Hematopoietic multipotent progenitor cell (in vitro differentiated cells): ENCODE measurements at places on chromosomes 12 and 14.
A peak's percentile ranks its signal among the peaks of the same experiment; 100 is the strongest.

- DNase-seq: no peak
These were observed 2.4 kb downstream of the SLC17A8 start for GRCh38 chr12:100359248-100359647.

DNA sequence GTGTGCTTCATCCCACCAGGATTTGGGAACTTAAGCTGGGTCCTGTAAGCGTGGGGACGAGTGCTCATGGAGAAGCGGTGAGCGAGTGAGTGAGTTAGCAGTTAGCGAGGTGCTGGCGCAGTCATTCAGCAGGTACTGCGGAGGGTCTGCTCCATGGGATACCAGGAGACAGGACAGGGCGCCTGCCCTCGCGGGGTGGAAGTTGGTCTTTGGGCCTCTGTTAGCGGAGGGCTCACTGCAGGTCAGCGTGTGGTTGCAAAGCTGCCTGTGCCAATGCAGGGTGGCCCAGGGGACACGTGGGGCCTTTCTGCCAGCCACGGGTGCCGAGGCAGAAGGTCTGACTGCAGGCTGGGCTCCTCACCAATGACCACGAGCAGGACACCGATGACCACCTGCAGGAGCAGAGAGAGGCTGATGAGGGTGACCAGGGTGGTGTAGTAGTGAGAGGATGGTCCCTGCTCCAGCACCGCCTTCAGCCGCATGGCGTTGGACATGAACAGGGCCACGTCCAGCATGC is 97.6 kb downstream of the NINJ2 start:
- no peak for DNase-seq

DNA sequence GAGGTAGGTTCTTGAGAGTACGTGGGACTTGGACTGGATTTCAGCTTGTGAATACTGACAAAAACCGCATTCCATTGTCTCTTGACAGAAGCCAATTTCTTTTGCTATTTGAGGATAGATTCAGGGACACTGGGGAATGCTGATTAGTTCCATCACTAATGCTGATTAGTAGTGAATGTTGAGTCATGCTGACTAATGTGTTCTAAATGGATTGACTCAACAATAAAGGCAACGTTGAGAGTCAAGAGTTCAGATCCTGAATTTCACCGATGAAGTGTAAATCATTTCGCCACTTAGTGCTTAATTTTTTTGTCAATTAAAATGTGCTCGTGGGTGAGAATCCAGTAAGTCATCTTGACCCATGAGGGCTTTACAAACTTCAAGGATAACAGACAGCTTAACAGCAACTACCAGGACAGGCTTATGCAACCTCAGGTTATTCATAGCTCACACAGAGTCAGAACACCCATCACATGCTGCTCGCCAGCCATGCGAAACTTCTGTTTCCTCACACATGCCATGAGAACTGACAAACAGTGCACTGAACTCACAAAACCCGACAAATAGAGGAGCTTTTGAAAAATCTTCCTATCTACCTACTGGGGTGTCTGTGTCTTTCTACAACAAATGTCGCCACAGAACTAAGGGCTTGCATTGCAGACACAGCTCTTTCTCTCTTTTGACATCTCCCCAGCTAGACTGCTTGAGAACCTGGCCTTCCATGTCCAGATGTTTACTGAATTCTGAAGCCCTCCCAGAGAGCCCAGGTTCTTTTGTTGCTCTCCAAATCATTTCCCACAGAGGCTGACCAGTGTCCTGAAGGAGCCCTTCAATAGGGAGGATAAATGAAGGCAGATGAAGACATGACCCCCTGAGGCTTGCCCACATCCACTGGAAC is 316.4 kb downstream of the ZFP36L1 start:
- DNase-seq: peak; percentile 25

- peak; percentile 68 for DNase-seq
These were observed 2.8 kb upstream of the AAAS start for GRCh38 chr12:53324113-53324778.

DNA sequence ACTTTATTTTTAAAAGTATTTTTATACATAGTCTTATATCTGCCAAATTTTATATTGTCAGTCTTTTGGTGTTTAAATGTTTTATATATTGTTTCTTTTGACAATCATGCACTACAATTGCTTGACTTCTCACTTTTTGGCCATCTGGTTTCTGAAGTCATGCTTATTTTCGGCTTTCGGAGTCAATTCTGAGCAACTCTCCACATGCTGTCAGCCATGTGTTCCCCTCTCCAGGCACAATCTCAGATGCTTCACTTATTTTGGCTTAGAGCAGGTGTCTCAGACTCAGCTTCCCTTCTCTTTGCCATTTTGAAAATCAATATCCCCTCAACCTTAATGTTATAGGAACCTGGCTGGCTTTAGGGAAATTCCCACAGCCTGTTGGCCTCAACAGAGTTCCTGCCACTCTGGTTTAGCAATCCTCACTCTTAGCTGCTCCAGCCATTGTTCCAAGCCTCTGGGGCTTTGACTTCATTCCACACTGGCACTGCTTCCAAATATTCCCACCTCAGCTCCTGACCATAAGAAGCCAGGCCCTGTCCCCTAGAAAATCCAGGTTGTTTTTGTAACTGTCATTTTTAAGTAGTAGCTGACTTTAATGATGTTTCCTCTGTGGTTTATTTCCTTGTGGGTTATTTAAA is 125.5 kb upstream of the FAR2 start:
- no peak for DNase-seq

GRCh38 chr14:50008974-50009373 is 107.4 kb downstream of the VCPKMT start:
- no peak for DNase-seq

DNA sequence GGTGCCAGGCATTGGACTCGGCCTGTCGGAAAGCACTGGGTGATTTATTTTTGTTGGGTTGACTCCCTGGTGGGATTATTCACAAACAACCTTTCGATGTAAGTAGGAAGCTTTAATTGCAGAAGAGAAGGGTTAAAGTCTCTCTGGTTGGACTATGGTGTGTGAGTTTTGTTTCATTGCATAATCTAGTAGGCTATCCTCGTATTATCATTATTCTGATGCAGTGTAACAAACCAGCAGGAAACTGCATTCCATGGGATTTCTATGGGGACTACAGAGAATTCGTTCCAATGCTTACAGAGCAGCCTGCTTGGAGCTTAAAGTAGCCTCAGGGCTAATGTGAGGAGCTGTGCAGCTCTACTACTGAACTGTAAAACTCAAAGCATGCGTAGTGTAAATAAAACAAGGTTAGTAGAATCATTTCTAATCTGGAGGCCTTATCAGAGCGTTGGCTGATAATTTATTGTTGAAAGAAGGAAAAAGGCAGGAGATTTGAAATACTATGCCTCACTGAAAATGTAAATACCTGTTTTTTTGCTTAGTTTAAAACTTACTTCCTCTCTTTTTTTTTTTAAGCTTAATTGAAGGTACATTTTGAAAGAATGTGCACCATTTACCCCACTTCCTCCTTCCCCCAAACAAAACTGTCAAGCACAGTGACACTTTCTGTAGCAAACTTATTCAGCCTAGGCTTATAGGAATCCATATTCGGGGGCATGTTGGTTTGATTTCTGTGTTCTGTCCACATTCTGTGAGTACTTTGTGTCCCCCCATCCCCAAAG is 226.7 kb downstream of the NPAS3 start:
- no peak for DNase-seq

- DNase-seq: no peak
These were observed 17.7 kb upstream of the PELI2 start for GRCh38 chr14:56100556-56100955.

DNA sequence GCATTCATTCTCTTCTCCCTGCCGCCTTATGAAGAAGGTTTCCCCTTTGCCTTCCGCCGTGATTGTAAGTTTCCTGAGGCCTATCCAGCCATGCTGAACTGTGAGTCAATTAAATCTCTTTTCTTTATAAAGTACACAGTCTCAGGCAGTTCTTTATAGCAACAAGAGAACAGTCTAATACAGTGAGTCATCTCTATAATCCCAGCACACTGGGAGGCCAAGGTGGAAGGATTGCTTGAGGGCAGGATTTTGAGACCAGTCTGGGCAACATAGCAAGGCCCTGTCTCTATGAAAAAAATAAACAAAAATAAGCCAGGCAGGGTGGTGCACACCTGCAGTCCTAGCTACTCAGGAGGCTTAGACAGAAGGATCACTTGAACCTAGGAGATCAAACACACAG is 259.9 kb downstream of the CEP128 start:
- no peak for DNase-seq

DNA sequence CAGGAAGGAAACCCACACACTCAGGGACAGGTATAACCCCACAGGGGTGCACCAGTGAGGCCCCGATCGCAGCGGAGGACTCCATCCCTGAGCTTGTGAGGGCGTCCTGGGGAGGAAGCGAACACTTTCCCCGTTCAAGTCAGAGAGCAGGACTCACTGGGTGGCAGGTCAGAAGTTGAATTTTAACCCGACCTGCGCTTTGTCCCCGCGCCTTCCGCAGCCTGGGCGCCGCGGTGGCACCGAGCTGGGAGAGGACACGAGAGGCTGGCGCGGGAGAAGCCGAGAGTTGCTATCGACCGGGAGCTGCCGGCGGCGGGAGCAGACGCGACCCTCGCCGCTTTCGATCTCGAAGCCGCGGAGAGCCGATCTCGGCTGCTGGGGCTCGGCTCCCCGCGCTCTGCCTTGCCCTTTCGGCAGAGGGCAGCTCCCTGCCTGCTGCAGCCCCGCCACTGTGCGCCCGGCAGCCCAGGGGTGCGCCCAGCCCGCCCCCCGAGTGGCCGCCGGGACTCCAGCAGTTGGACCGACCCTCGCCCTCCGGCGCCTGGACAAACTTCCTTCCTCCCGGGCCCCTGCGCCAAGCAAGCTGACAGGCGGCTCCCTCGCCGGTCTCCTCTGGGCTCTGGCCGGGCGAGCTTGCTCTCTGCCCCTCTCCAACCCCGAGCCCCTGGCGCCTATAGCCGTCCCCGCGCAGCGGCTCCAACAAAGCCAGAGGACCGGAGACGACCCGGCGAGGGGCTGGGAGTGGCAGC is 918 bp downstream of the LIN7A start:
- no peak for DNase-seq

GRCh38 chr12:63037746-63038712 is 103.1 kb upstream of the PPM1H start:
- DNase-seq: no peak

DNA sequence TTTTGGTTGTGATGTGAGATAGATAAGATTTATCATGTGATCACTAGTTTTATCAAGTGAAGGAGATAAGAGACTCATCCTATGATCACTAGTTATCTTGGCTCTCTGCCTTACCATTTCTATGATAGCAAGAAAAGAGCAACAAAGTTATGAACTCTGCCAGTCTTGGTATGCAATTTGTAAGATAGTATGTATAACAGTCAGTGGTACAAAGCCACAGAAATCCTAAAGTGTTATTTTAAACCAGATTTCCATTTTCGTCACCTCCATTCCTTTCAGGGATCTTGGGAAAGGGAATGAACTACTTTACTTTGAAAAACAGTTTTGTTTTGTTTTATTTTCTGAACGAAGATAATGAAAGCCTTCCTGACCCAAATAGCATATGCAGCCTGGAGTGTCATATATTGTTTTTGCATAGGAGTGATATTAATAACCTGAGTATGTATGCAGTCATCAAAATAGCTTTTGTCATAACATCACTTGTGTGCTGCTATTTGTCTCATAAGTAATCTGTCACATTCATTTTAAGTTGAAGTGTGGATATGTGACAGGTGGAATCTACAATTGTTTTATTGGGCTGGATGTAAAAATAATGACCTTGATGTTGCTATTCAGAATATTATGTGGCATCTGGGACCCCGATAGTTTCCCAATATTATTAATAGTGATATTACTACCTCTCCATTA is 35.0 kb downstream of the FLRT2 start:
- no peak for DNase-seq

DNA sequence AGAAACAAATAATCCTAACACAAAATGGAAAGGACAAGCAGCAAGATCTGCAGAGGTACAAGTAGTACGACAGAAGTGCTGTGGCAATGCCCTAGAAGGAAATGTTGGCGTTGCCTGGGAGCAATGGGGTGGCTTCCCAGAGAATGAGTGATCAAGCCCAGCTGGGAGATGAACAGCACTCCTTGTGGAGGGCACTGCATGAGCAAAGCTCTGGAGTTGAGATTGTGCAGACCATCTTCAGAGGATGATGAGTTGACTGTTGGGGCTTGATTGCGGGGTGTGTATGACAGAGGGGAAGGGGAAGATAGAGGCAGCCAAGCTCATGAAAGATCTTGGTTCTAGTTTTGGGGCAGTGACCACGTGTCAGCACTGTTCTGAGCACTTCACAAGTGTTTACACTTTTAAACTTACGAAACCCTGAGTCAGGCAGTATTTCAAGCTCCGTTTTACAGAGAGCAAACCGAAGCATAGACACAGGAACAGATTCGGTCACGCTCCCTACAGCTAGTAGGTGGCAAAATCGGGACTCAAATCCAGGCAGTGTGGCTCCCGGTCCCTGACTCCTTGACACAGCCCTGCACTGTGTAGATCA is 127.2 kb upstream of the LHX5 start:
- DNase-seq: no peak

- DNase-seq: no peak
These were observed 20.0 kb downstream of the GAS2L3 start for GRCh38 chr12:100593490-100593889.

DNA sequence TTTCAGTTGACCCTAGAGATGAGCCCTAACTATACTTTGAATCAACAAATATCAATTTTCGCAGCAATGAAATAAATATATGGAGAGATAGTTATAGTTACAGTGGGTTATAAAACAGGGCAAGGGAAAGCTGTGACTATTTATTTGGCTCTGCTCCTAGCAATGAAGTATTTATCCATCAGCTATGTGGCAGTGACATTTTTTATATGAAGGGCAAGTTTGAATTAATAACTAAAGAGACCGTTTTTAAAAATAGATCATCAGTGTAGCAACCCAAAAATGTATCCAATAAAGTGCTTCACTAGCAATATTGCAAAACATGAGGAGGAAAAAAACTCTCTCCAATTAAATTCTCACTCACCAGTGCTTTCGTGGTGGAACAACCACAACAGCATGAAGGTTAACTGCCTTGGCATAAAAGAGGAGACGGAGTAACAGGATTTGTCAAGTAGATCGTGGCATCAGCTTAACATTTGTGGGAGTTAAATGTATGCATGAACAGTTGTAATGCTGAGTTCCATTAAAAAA is 58.1 kb upstream of the NUDT4 start:
- no peak for DNase-seq

- no peak for DNase-seq
These were observed 26.1 kb downstream of the KMT5A start for GRCh38 chr12:123410041-123410412.

DNA sequence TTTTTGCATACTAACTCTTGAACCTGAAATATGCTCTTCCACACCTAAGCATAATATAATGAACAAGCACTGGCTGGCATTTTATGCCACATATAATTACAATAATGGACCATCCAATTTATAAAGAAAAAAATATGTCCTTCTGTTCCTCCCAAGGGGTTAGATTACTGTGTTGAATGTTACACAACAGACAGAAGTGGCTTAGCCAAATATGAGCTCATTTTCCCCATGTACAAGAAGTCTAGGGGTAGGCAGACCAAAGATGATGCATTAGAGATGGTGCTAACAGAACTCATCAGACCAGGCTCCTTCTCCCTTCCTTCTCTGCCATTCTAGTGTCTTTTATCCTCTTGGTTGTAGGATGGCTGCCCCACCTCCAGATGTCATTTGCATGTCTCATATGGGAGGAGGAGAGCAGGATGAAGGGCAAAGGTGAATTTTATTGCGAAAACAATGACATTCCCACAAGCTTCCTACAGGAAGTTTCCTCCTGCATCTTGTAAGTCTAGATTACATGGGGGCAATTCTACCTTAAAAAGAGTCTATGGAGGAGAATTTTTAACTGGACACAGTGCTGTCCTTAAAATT is 43.9 kb upstream of the SLC2A13 start:
- DNase-seq: no peak
